Glutamatergic neuron (in vitro differentiated cells): ENCODE measurements at places on chromosomes 16 and 17.
A peak's percentile ranks its signal among the peaks of the same experiment; 100 is the strongest.

DNA sequence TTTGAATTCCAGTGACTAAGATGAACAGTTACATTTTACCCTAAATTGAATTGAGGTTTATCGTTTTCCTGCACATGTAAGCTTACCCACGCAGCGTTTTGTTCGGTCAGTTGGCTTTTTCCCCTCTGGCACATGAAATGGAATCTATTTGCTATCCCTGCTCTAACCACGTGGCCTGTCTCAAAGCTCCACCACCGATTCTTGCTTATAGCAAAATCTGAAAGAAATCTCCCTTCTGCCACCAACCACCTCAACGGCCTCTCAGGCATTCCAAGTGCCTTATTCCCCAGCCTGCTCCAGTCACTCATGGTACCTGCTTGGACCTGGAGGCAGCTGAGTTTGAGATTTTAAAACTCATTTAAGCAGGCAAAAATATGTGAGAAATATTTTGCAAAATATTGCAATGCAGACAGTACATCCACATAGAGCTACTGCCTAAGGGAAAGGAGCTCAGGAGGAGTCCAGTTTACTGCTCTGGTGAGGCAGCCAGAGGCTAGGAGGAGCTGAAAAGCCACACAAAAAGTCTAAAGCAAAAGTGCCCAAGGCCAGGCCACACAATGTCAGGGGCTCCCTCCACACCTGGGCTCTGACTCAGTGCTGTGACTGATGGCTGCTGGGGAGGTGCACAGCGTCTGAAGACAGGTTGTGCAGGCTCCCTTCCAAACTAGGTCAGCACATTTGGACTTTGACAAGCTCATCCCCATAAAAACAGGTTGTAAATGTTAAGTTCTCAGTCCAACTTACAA is 26.4 kb downstream of the ARHGAP17 start:
- no peak for DNase-seq

DNA sequence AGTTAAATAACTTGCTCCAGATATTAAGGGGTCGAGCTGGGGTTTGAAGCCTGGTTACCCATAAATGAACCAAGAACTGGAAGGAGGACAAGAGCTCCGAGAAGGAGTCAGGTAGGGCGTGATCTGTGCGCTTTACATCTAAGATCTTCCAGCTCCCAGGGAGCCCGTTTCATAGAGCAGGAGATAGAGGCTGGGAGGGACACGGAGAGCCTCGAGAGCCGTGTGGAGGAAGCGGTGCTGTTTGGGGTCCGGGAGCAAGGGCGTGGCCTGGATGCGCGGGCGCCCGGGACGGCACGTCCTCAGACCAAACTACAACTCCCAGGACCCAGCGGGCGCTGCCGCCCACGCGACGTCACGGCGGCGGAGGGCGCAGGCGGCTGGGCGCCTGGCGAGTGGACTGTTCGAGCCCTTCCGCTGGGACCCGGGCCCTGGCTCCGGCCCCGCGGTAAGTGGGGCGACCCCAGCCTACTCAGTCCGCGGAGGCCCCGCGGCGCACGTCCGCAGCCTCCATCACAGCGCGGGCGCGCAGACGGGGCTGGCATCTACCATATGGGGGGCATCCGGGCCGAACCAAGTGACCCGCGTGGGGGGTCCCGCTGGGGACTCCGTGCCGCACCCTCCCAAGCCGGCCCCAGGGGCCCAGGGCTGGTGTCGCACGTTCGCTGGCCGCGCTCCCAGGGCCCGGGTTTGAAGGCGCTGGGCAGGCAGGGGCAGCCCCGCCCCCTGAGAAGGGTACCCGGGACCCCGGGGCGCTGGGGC is at the start of gene BCKDK:
Gene BCKDK (plus strand): TSS at position 352 of the 759 bp plus-strand sequence. CDS start 838 bp downstream, outside the sequence.
- DNase-seq: peak; percentile 86

- peak; percentile 75 for DNase-seq
Measured at GRCh38 chr16:11796227-11797165, 562 bp downstream of the ZC3H7A start.

- peak; percentile 88 for DNase-seq
Measured at GRCh38 chr16:1105888-1106620, 10.0 kb upstream of the C1QTNF8 start.

GRCh38 chr16:28309811-28310311 is 17.5 kb downstream of the SBK1 start:
- no peak for DNase-seq

GRCh38 chr16:54935266-54935968 is 4.8 kb downstream of the IRX5 start:
- DNase-seq: no peak

DNA sequence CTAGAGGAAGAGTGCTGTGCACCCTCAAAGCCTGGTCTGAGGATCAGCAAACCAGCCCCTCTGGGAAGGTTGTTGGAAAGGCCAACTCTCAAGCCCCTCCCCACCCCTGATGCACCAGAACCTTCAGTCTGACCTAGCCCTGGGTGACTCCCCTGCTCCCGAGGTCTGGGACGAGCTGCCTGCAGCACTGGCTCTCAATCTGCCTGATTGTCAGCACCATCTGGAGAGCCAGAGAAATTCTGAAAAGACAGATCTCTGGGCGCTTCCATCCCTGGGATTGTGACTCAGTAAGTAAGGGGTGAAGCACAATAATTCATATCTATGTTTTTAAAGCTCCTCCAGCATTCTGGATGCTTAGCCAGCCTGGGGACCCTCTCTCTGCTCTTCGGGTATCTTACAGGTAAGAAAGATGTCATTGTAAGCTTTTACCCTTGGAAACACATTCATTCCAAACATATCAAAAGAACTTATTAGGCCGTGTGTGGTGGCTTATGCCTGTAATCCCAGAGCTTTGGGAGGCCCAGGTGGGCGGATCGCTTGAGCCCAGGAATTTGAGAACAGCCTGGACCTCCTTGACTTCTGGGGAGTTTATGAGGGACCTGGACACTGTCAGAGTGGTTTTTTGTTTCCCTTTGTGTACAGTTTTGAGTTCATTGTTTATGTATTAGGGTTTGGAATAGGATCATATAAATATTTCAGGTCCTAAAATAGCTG is 147.5 kb downstream of the KCNJ12 start:
- no peak for DNase-seq

DNA sequence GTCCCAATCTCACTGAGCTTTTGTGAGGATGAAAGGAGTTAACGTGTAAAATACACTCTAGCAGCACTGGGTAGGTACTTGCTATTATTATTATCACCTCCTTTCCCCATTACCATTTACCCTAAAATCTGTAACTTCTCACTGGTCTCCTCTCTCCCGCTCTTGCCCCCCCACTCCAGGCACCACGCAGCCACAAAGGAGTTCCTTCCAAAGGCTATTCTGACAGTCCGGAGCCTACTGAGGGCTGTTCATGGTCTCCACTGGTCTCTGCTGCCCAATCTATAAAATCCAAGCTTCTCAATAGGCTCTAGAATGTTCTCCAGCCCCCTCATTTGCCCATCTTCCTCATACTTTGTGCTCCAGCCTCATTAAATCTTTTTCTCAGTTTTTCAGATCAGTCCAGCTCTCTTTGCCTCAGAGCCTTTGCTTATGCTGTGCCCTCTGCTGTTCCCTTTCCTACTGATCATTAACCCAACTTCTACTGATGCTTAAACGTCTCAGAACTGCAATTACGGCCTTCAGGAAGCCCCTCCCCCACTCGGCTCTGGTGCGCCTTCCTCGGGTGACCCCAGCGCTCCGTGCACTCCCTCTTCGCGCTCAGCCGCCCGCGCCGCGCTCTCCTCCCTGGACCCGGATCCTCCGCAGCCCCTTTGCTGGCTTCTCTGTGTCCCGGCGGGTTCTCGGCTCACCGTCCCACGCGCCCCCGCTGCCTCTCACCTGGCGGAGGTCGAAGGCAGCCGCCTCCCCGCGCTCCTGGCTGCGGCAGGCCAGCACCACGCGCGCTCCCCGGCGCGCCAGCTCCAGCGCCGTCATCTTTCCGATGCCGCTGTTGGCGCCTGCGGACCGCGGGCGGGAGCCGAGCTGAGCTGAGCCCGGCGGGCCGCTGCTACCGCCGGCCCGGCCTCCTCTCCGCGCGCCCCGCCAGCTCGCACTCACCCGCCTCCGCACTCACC is 737 bp downstream of the DHRS13 start:
- DNase-seq: peak; percentile 77

DNA sequence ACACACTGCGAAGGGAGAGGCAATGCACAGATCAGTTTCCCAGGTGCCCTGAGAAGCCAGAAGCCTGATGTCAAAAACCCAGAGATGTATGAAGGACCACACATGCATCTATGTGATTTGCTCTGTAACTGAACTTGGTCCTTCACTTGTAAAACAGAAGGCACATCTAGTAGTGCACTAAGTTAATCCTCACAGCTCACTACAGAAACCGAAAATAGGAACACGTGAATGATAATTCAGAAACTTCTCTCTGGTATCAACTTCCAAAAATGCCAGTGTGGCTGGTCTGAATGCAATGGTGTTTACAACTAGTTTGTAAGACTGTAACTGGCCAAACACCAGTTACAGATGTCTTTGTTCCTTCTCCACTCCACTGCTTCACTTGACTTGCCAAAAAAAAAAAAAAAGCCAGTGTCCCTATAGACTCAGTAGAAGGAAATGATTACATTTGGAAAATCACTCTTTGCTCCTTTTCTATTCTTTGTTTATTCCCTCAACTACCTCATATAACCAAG is 11.3 kb downstream of the ANKRD40 start:
- no peak for DNase-seq

- DNase-seq: no peak
Measured at GRCh38 chr17:43958748-43959352, 5.1 kb upstream of the PYY start.

DNA sequence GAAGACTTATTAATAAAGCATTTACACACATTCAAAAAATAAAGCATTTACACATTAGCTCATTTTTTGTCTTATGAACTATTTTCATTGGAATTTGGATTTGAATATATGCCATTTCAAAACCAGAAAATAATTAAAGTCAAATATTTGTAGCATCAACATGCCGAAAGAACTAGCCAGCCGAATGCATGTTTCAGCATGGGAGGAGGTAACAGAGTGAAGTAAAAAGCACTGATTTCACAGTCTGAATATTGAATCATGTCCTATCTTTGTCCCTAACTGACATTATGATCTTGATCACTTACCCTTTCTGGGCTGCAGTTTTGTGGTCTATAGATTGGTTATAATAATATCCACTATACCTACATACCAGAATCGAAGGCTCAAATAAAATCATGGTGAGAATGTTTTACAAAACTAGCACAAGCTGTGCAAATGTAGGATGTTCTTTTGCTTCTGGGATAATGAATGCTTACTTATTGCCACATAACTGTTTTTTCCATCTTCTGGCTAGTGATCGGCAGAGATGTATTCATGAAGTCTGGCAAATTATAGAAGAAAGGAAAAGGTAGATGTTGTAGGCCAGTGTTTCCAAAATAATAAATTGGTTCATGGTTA is 84.7 kb downstream of the TUBD1 start:
- DNase-seq: no peak

DNA sequence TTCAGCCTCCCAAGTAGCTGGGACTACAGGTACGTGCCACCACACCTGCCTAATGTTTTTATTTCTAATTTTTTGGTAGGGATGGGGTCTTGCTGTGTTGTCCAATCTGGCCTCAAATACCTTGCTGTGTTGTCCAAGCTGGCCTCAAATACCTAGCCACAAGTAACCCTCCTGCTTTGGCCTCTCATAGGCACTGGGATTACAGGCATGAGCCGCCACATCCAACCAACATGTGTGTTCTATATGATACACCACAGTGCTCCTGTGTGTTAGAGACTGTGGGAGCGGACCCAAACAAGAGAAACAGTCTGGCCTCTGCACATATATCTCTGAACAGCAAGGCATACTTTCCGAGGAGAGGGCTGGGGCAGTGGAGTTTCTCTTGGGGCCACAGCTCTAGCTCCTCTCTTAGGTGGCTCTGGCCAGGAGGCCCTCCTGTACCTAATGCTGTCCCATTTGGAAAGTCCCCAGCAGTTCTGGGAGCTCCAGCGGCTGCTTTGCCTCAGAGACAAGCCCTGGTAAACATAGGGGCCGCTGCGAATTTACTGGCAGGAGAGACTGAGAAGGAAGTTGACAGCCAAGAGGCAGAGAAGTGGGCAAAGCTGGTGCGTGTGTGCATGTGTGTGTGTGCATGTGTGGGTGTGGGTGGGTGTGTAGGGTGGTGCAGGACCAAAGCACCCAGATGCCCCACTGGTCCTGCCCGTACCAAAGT is 95.0 kb downstream of the RAB11FIP4 start:
- DNase-seq: no peak

GRCh38 chr16:74743668-74744299 is 30.8 kb downstream of the FA2H start:
- DNase-seq: no peak

- no peak for DNase-seq
Measured at GRCh38 chr16:21643785-21644184, 8.6 kb downstream of the IGSF6 start.

DNA sequence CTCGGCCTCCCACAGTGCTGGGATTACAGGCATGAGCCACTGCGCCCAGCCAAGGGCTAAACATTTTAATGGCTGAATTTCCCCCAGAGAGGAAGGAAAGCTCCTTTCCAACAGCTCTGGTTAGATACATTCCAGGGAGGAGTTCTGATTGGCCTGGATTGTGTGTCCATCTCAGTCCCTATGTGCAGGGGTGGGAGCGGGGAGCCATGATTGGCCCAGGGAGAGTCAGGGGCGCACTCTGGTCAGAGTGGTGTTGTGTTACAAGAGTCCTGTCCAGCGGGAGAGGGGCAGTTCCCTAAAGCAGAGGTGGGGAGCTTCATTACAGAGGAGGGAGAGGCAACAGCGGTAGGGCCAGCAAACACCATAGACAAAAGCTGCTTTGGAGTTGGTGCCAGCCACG is 75.0 kb downstream of the RAP1GAP2 start:
- no peak for DNase-seq

DNA sequence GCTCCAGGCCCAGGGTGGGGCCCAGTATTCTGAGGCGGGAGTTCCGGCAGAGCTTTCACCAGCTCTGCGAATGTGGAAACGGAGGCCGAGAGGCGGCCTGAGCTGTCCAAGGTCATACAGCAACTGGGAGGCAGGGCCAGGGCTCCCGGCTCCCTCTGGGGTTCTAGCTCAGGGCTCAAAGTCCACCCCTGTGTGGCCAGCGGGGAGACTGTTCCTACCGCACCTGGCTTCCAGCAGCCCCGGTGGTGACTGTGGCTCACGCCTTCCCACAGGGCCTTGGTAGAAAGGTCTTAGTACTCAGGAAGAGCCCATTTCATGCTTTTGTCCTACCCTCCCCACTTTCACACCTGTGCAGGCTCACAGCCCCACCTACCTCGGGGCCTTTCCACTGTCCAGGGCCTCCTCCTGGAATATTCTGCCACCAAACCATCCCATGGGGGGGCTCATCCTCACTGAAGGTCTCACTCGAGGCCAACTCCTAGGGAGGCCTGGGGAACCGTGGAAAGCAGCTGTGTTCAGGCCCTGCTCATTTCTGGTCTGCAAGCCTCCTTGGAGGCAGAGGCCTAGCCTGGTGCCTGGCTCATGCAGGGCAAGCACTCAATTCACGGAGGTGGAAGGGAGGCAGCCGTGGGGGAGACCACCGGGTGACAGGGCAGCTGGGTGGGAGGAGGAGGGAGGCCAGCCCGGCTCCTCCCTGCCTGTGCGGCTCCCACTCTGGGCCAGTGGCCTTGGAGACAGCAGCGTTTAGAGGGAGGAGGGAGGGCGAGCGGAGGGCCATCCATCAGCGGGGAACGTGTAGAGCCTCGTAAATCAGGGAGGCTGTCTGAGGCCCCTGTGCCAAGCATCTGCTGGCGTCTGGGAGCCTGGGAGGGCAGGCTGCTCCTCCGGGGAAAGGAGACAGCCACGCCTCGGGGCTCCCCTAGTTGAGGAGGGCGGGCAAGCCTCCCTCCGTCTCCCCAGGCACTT is 12.7 kb upstream of the DOC2B start:
- DNase-seq: peak; percentile 39
